HT-29 (cell line): ENCODE measurements at places on chromosomes 4 and X. TPM values are rescaled to one million over a fixed set of nuclear protein-coding genes. Genes with fewer than 3 reads are reported as not detected.

AMOT gene
- total RNA-seq = 0.13 and 0.25 TPM in 2 replicates

PRMT9 gene
- total RNA-seq = 2.4 and 3.8 TPM in 2 replicates

LRP2BP gene
- 0.13 and 0.61 TPM in 2 replicates for total RNA-seq

NXF2B gene
- total RNA-seq = not detected in 2 replicates

REELD1 gene
- not detected in 2 replicates for total RNA-seq

KDR gene
- total RNA-seq = not detected in 2 replicates

DNA sequence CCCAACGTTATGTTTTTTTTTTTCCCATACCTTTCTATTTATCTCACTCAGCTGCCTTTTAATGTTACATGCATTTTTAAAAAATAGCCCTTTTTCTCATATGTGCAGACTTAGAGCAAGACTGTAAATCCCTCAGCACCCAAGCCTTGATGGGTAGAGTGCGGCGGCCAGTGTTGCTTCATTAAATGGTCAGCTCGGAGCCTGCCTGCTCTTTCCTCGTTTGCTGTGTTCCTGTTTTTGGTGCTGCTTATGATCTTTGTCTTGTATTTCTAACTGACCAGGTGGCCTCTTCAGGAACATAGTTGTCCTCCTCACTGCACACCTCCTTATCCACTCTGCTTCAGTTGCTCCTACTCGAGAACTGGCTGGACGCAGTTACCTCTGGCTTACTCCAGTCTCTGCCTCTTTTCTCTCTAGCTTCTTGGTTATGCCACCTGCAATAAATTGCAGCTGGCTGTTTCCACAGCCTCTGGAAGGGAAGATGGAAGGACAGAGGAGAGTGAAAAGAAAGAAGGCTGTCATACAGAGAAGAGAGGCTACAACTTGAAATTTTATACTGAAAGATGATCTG lies 10.7 kb downstream of the RBPJ start:
- no peak for DNase-seq

- no peak for DNase-seq
These were observed 465.1 kb downstream of the PDHA2 start for GRCh38 chr4:96305030-96305429.

DNA sequence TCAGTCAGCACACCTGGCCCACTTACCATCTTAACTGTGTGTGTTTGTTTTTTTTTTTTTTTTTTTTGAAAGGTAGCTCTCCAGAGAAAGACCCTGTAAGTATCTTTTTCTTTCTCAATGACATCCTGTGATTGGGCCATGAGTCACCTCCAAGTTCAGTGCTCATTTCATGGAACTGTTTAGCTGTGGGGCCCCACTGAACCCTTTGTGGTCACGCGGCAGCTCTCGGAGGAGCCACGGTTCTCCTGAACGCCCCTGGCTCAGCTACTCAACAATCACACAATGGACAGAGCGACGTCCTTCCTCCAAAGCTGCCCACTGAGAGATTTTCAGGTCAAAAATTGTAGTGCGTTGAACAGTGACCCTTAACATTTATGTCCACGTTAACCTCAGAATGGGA lies 14.2 kb upstream of the IL3RA start:
- no peak for DNase-seq

- peak; percentile 85 for DNase-seq
These were observed 253.0 kb downstream of the COX7B2 start for GRCh38 chr4:46656071-46656470.
